Left ventricle myocardium inferior (tissue), 1 donor: ENCODE measurements at places on chromosomes 3 and 15. TPM values are rescaled to one million over a fixed set of nuclear protein-coding genes. Genes with fewer than 3 reads are reported as not detected.

SERPINI1 gene
- total RNA-seq, result 10.6 TPM

LRTM1 gene
- total RNA-seq, result not detected

MYO5C gene
- 2.9 TPM for total RNA-seq

PLOD2 gene
- total RNA-seq, result 21.1 TPM

GOLGA6A gene
- total RNA-seq, result not detected

SI gene
- total RNA-seq, result not detected

STARD9 gene
- 4.9 TPM for total RNA-seq

DAPK2 gene
- total RNA-seq, result 39.0 TPM

TRAT1 gene
- total RNA-seq, result not detected

ACKR4 gene
- total RNA-seq, result 5.2 TPM

KNG1 gene
- total RNA-seq, result 0.14 TPM

IMPG2 gene
- 0.11 TPM for total RNA-seq
